Stimulated activated CD4-positive, alpha-beta T cell treated with anti-CD3 and anti-CD28 coated beads, TNF-alpha, amount 100 ng/mL, for 4 hours (primary cell): ENCODE measurements at places on chromosomes 12 and 14.

DNA sequence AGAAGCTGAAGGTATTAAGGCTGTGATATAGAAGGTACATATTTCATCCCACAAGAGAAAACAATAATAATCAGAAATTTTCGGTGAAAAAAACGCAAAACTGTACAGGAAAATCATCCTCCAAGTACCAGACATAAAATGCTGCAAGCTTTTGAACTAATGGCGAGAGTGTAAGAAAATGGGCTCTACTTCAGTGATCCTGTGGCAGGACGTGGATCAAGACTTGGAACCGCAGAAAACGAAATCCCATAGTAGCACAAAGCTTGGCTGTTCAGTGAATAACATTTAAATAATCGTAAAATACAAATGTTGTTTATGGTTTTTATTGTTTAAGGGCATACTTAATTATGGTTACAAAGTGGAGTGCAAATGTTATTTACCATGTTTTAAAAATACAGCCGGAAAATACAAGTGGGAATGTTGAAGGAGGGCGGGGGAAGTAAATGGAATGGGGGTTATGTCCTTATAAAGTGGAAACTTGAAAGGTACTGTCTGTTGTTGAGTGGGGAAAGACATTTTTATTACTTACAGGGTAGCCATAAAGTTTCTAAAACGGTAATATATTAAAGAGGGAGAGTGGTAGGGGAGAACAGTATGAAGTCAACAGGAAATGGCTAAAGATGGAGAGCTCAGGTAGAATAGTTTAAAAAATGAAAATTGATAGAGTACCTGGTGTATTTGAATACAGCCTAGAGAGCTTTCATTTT, 1.1 kb downstream of the SMIM10L1 start:
- DNase-seq = no peak

- DNase-seq = no peak
Observed at GRCh38 chr14:102734436-102734835, 42.8 kb upstream of the TRAF3 start.

- no peak for DNase-seq
Observed at GRCh38 chr14:56131004-56131864, 13.0 kb downstream of the PELI2 start.

DNA sequence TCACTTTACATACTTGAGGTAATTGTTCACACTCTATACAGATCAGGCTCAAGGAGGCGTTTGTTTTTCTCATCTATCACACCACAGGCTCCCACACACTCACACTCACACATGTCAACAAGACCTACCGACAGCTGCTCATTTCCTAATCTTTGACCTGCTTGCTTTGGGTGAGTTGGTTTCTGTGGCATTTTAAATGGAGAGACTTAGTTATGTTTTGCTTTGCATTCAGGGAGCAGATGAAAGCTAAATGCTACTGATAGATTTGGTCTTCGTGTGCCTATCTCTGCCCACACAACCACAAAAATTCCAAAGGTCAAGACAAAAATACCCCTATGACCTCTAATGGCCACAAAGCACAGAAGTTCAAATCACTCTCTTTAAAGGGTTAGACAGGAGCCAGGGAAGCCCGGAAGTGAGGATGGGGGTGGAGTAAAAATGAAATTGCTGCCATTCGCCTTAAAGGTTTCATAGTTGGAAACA, 203.5 kb upstream of the G2E3 start:
- no peak for DNase-seq

DNA sequence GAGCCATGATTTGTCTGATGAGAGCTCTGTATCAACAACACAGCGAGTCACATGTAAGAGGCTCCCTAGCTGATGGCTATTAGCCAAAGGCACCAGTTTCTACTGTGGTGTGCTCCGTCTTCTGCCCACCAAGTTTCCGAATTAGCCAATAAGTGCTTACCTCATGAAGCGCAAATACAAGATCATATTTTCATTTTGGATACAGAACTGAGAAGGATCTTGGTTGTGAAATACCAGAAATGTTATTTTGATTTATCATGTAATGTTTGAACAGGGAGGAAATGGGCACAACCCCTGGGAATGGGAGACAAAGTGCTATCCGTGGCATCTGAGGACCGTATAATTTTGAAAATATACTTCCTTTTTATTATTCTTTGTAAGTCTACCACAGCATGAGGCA, 234.3 kb downstream of the DACT1 start:
- no peak for DNase-seq

DNA sequence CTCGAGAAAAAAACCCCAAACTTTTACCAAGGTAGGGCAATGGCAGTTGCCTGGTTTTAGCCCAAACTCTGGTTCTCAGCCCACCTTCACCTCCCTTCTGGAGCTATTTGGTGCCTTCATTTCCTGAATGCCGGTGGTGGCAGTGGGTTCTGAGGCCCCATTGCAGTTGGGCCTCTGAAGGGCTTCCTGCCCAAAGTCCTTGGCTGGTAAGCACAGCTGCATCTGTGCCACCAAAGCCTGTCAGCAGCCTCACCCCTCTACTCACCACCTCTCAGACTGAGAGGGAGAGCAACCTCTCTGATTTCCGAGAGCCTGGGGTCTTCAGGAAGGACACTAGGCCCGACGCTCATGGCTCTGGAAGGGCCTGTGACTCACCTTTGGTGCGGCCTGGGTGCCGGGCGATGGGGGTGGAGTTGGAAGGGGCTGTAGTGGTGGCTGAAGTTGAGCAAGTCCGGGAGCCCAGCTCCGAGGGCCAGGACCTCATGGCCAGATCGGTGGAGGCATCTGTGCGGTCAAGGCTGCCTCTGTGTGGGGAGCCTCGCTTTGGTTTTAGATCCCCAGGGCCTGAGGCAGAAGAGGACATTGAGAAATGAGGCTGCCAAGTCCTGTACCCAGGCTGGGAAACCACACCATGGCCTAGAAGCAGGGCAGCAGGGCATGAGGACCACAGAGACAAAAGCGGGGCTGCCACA, 38.6 kb upstream of the GPR68 start:
- DNase-seq = no peak

DNA sequence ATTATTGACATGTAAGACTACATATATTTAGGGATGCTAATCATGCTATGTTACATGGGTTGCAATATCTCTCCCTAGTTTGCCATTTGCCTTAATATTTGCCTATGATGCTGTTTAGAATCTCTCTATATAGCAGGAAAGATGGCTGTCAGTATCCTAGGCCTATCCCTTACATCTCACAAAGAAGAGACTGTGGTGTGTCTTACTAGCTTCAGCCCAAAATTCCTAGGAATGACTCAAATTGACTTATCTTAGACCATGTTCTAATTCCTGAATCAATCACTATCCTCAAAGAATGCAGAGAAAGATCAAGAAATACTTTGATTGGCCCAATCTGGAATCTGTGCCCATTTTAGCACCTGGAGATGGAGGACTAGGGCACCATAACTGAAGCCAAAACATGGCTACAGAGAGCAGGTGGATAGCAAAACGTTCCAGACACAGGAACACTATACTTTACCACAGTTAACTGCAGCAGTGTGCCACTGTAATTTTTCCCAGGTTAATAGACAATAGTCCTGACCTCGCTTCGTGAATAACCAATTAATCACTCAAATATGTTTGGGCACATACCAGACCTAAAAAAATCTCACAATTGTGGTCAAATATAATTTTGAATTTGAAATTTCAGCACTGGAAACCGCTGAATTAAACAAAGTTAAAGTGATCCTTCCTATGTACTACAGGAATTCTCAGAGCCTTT, 32.7 kb upstream of the GLIPR1 start:
- no peak for DNase-seq
